ENCODE measurements at places on chromosomes 11 and 22.
A peak's percentile ranks its signal among the peaks of the same experiment; 100 is the strongest.

GRCh38 chr11:57336111-57336666 is 497 bp upstream of the SSRP1 start:
- no peak for DNase-seq

- no peak for DNase-seq
These were observed 5.6 kb downstream of the RGL4 start for GRCh38 chr22:23696326-23696851.

DNA sequence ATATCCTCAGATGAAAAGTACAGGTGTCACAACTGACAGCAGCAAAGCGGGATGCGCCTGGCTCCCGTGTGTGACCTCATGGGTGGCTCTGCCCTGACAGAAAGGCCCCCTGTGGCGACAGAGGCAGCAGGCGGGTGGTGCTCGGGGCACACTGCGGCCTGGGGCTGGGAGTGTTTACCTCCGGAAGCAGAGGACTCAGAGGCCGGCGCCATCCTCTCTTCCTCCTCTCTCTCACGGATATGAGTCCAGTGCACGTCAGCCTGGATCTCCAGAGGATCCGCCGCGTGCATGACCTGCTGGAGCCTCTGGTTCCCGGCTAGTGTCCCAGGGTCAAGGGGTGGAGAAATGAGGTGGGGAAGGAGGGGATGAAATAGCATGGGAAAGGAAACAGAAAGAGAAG is 53.2 kb upstream of the BID start:
- DNase-seq = no peak

DNA sequence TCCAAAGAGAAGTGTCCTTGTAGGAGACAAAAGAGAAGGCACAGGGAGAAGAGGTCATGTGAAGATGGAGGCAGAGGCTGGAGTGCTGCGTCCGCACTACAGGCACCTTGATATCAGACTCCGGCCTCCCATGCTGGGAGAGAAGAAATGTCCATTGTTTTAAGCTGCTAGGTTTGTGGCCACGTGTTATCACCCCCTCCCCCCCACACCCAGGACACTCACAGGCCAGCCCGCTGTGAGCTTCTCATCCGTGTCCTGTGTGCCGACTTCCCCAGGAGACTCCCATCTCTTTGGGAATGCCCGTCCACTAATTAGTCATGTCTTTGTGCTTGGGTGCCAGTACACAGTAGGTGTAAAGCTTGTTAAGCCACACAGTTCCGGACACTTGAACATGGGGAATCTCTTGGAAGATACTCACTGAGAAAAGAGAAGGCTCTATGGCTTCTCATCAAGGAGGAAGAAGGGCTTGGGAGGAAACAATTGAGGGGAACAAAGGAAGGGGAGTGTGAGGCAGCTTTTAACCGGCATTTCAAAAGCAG is 1234.7 kb downstream of the TBC1D22A start:
- DNase-seq = no peak

DNA sequence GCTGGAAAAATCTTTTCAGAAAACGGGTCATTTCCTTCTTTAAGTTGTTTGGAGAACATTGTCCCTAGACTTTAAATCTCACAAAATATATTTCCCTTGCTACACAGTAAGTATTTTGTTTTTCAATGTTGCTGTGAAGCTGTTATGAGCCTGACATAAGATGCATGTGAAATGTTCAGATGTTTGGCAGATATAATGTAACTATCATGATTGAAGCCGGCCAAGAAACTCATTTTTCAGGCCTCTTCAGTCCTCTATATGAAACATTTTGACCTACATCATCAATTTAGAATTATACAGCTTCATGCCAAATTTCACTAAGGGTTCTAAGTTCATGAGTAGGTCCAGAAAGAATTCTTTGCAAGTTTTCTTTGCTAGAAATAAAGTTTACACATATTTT is 133.8 kb downstream of the JRKL start:
- DNase-seq = no peak

- DNase-seq = peak; percentile 88
These were observed 88.6 kb downstream of the SNX19 start for GRCh38 chr11:130827451-130828377.

DNA sequence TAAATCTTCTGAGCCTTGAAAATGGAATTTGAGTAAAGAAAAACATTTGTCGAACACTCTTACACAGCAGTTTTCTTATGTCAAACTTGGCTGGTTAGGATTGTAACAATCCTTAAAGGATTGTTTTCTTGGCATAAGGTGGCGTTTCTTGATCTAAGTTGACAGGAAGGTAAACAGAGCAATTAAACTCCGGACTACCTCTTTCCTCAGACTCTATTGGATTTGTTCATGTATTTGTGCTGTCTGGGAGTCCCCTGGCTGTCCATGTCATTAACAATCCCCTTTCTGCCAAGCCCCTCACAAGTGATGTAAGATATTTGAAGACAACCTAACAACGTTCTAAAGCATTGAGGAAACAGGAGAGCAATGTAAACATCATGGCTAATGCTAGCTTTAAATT is 222.5 kb upstream of the SNX19 start:
- no peak for DNase-seq

- no peak for DNase-seq
These were observed 8.6 kb downstream of the INPPL1 start for GRCh38 chr11:72233056-72233772.

DNA sequence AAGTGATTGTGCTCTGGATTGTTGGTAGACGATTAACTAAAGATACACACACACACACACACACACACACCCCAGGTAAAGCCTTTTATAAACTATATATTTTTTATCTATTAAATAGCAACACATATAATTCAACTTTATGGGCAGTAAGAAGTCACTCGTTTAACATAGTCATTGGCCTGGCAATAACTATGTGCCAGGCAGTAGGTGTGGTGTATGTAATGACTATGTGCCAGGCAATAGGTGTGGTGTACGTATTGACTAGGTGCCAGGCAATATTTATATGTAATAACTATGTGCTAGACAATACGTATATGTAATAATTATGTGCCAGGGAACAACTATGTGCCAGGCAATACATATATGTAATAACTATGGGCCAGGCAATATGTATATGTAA is 40.0 kb upstream of the TENM4 start:
- no peak for DNase-seq

DNA sequence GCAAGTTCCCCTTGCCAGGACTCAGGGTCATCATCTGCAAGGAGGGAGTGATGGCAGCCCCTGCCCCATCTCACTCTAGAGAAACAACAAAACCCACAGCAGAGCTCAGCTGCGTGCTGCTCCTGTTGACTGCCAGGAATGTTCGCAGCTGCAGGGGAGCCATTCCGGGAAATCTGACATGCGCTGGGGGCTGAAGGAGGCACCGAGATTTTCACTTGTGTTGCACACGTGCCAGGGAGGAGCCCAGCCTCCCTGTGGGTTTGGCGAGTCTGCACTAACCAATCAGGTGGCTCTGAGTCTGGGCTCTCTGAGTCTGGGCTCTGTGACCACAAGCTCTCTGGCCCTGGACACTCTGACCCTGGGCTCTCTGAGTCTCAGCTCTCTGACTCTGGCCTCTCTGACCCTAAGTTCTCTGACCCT is 10.5 kb downstream of the FGF3 start:
- peak; percentile 6 for DNase-seq

- DNase-seq = no peak
These were observed 279.1 kb downstream of the BRD1 start for GRCh38 chr22:49548356-49549202.

DNA sequence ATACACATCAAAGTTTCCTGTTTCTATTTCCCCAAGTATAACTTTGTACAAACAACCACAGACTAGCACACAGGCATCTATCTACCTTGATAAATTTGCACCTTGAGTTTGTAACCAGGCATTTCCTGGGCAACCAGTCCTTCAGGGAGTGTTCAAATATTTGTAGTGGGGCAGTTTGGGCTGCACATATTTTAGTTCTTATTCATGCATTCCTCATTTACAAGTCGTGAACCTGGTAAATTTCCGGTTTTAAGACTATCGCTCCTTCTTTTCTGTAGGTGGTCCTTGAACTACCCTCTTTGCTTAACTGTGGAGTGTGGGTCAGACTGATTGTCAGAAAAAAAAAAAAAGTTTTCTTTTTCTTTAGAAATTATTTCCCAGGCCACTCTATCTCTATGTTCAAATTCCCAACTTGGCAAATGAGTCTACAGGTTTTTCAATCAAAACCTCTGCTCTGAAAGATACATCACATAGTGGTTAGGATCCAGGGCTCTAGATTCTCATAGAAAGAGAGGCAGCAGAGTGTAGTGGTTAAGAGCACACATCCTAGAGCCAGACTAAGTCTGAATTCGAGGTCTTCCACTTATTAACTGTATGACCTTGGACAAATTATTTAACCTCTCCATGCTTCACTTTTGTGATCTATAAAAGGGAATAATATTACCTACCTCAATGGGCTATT is 201.5 kb downstream of the SOX6 start:
- DNase-seq = no peak

- peak; percentile 76 for DNase-seq
These were observed at the start of gene CDC42EP2 for GRCh38 chr11:65314501-65315203. CDC42EP2 (plus strand) TSS chr11:65314866; CDS start chr11:65320899, 6,033 bp downstream.

GRCh38 chr22:44632541-44633396 is 69.2 kb upstream of the PRR5 start:
- no peak for DNase-seq

- peak; percentile 79 for DNase-seq
These were observed 14.5 kb downstream of the ACP2 start for GRCh38 chr11:47233989-47234668.

DNA sequence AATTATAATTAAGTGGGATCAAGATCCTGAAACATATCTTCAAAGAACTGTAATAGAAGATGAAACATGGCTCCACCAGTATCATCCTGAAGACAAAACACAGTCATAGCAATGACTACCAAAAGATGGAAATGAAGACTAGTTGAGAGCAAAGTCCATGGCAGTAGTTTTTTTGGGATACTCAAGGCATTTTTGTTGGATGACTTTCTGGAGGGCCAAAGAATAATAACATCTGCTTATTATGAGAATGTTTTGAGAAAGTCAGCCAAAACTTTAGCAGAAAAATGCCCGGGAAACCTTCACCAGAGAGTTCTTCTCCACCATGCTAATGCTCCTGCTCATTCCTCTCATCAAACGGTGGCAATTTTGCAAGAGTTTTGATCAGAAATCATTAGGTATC is 809.4 kb upstream of the RAG2 start:
- no peak for DNase-seq

All from fibroblast of mammary gland (primary cell).